ENCODE measurements at places on chromosomes 13 and 19. TPM values are rescaled to one million over a fixed set of nuclear protein-coding genes. Genes with fewer than 3 reads are reported as not detected.
A peak's percentile ranks its signal among the peaks of the same experiment; 100 is the strongest.

Gene C19orf67
- polyA plus RNA-seq, result not detected

Gene PODNL1
- 0.52 TPM for polyA plus RNA-seq

Gene ZNF837
- 3.2 TPM for polyA plus RNA-seq

Gene MAST1
- 0.05 TPM for polyA plus RNA-seq

Gene RNF113B
- not detected for polyA plus RNA-seq

Gene CD70
- polyA plus RNA-seq, result 22.0 TPM

Gene TLE6
- polyA plus RNA-seq, result not detected

Gene ZNF208
- 0.47 TPM for polyA plus RNA-seq

DNA sequence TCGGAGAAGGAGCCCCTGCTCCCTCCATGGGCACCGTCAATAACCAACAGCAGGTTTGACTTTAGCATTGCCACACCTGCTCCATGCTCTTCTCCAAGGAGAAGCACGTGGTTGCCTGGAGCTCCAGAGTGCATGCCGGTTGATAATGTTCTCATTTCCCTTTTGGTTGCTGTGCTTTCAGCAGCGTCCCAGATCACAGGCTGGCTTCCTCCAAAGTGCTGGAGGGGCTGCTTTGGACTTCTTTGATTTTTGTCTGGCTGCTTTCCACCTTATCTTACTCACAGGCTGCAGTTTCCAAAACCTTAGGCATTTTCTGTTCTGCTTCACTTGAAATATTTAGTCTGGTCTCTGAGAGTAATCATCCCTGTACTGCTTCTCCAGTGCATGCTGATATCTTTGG is 123.8 kb upstream of the IRS2 start:
- no peak for DNase-seq
- H3K4me3 ChIP-seq, result no peak overlapping the region

DNA sequence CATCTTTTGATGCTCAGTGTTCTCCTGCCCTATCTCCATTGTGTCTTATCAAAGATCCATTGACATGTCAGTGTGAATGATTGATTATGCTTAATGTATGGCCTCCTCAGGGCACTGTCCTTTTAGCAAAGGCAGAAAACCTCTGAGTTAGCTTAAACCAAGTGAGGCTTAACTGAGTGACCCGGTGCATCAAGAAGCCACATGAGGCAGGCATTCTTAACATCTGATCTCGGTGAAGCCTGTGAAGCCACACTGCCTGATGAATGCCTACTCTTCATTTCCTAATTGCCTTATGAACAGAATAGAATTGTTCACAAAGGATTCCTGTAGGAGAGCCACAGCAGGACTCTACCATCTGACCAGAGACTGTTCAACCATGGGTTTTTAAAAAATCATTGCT is 168.1 kb upstream of the SOX21 start:
- no peaks in the 10 kb centered on the region for H3K4me1 ChIP-seq
- no peaks in the 10 kb centered on the region for H3K36me3 ChIP-seq
- no peak for DNase-seq
- no peak overlapping the region for H3K27ac ChIP-seq
- H3K4me3 ChIP-seq, result no peak overlapping the region

GRCh38 chr19:30518965-30519606 is 146.9 kb downstream of the ZNF536 start:
- H3K27me3 ChIP-seq, result no peaks in the 10 kb centered on the region

GRCh38 chr13:46535825-46536224 is 17.1 kb upstream of the LRCH1 start:
- H3K27ac ChIP-seq, result no peak overlapping the region
- H3K27me3 ChIP-seq, result no peaks in the 10 kb centered on the region
- no peaks in the 10 kb centered on the region for H3K36me3 ChIP-seq
- no peak overlapping the region for H3K4me3 ChIP-seq
- no peaks in the 10 kb centered on the region for H3K4me1 ChIP-seq

DNA sequence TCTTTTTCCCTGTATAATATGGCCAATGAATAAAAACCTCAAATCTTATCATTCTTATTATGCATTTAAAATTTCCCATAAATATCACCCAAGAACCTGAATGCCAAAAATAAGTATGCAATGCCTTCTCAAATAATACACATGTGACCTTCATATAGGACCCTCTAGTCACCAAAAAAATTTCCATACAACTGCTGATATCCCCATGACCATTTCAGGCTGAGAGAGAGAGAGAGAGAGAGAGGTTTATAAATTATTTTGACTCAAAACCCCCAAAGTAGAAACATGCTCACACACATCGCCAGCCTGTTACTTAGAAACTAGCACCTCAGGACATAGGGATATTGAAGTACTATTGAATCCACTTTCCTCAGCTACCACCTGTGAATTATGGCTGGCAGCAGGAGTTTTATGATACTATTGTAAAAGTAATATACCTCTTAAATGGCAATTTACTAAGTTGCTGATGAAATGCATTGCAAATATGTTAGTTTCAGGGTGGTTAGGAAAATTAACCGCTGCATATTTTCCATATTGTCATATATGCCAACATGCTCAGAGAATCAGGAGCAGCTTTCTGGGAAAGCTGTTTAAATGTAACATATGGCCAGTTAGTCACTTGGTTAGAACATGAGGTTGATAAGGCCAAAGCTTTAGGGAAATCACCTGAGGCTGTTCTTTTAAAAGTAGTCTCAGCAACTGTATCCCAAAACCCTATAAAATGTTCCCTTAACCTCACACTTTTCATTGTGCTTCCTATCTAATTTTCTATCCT is 230.8 kb downstream of the DCT start:
- H3K27me3 ChIP-seq, result no peaks in the 10 kb centered on the region
- no peak overlapping the region for H3K4me3 ChIP-seq

- peaks cover under 1% of the 10 kb centered on the region for H3K27me3 ChIP-seq
- no peak for DNase-seq
- no peaks in the 10 kb centered on the region for H3K4me1 ChIP-seq
- no peaks in the 10 kb centered on the region for H3K36me3 ChIP-seq
These were observed 17.3 kb upstream of the CLDN10 start for GRCh38 chr13:95535243-95535642.

DNA sequence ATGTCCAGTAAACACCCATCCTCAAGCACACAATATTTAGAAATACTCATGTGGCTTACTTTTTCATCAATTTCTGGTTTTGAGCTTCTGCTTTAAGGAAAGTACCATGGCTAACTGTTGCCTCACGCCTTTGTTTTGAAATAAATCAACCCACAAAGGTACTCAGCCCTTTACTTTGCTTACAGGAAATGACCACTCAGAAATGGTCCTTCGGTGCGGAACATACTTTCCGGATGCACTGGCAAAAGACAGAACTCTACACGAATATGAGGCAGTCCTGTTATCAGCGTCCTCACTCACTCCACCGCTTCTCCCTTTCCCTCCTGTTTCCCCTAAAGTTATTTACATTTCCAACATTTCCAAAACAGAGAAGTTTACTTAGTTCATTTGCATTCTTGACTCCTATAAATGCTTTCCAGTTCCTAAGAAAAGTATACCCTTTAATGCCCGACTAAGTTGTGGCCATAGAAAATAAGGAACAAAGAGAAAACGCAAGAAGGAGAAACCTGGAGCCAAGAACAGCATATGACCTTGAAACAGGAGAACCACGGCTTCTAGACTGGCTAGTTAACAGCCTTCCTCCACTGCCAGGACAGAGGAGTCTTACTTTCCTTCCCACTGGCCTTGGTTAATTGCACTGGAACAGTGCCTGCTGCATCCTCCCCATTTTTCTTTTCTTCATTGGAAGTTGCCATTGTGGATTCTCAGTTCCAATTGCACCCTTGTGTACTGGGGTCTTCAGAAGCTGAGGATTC is 10.6 kb downstream of the FPR2 start:
- DNase-seq, result no peak
- no peak overlapping the region for H3K4me3 ChIP-seq

DNA sequence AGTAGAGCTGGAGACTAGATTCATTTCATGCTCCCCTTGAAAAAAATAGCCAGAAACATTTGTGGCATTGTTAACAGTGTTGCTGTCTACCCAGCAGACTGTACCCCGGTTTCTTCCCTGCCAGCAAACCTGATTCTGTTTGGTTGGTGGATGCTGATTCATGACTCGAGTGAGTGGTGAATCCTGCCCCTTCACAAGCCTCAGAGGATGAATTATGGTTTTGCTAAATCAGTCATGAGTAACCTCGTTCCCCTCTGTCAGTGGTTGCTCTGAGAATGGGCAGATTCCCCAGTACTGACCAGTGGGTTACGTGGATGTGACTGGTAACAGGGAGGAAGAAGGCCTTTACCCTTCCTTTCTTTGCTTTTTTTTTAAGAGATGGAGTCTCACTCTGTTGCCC is 10.1 kb downstream of the NLRP12 start:
- DNase-seq, result no peak
- H3K4me3 ChIP-seq, result no peak overlapping the region
- no peaks in the 10 kb centered on the region for H3K4me1 ChIP-seq
- H3K36me3 ChIP-seq, result no peaks in the 10 kb centered on the region
- no peaks in the 10 kb centered on the region for H3K27me3 ChIP-seq

DNA sequence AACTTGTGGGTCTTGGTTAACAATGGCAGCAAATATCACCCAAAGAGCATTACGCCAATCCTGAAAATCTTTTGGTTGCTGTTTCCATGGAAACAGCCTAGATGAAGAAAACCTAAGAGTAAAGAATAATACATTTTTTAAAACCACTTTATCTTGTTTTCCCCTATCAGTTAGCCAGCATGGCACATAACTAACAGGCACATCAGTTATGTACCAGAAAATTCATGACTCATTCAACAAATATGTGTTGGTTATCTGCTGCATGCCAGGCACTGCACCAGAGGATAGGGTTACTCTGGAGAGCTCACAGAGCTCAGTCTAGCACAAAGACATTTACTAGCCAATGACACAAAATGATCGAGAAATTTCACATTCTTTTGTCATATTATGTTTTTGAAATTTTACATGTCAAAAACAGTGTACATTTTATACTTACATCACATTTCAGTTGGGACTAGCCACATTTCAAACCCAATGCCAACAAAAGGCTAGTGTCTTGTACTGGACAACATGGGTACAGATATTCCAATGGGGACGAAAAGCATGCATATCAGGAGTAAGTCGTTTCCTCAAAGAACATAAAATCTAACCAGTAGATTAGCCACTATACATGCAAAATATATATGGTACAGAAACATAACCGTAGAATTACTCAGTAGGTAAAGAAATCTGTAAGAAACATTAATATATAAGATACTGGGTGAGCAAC is 20.3 kb downstream of the LNX2 start:
- H3K36me3 ChIP-seq, result no peaks in the 10 kb centered on the region
- H3K27ac ChIP-seq, result no peak overlapping the region
- no peak for DNase-seq

DNA sequence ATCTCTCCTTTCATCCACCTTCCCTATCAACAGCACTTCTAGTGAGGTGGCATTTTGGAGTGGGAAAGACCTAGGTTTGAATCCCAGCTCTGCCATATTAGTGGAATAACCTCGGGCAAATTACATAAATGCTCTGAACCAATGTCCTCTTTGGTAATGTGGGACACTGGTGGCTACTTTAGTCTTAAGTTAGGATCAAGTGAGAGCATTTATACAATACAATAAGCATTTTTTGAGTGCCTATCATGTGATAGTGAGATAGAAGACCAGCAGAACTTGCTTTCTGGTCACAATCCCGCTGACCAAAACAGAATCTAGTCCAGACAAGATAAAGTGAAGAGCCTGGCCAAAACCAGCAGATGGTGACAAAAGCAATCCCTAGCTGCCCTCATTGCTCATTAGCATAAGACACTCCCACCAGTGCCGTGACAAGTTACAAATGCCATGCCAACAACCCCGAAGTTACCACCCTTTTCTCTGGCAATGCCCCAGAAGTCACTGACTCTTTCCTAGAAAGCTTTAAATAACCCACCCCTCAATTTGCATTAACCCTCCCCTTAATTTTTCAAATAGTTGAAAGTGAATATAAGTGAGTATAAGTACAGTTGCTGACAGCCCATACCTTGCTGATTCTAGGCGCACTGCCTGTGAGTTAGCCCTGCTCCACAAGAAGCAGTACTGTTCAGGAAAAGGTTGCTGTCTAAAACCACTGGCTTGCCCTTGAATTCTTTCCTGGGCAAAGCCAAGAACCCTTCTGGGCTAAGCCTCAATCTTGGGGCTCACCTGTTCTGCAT is 28.9 kb upstream of the KPNA3 start:
- H3K4me3 ChIP-seq, result no peak overlapping the region
- peak; percentile 13 for DNase-seq
- H3K36me3 ChIP-seq, result no peaks in the 10 kb centered on the region
- H3K27me3 ChIP-seq, result peaks cover 4% of the 10 kb centered on the region
- H3K4me1 ChIP-seq, result no peaks in the 10 kb centered on the region

GRCh38 chr19:30303131-30303654 is 69.0 kb upstream of the ZNF536 start:
- no peaks in the 10 kb centered on the region for H3K27me3 ChIP-seq
- no peak for DNase-seq
- H3K4me3 ChIP-seq, result no peak overlapping the region
- no peaks in the 10 kb centered on the region for H3K4me1 ChIP-seq
- no peak overlapping the region for H3K27ac ChIP-seq

DNA sequence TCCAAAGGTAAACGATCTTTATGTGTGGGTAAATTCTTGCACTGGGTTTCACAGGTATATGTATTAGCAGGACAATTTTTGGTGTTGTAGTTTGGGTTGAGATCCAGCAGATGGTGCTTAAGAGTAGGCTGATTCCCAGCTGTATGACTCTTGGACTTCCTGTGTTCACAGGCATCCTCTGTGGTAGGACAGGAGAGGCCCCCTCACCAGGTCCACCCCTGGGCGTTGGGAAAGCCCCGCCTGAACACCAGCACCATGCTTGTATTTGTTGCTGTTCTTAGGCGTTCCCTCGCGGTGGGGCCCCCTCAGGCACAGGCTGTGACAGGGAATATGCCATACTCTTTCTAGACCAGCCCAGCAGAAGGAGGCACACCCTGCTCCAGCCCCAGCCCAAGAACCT is 49.5 kb upstream of the PCDH17 start:
- no peaks in the 10 kb centered on the region for H3K36me3 ChIP-seq
- no peak overlapping the region for H3K27ac ChIP-seq
- H3K4me1 ChIP-seq, result no peaks in the 10 kb centered on the region
- H3K27me3 ChIP-seq, result no peaks in the 10 kb centered on the region

DNA sequence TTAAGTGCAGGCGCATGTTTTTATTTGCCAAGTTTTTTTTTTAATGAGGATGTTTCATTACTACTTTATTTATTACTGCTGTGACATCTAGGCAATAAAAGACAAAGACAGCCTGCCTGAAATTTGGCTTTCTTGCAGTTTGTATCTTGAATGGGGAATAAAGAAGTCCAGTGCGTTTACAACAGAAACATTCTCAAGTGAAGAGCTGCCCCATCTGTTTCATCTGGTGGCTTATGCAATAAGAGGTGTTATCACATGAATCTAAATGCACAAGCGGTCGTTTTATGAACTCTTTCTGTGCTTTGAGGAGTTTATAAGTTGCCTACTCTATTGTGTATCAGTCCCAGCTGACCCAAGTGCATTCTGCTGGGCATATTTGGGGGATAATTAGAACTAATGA is 12.6 kb upstream of the MAB21L1 start:
- H3K36me3 ChIP-seq, result no peaks in the 10 kb centered on the region
- no peaks in the 10 kb centered on the region for H3K4me1 ChIP-seq
- H3K27me3 ChIP-seq, result no peaks in the 10 kb centered on the region
- no peak overlapping the region for H3K4me3 ChIP-seq
- DNase-seq, result no peak
- H3K27ac ChIP-seq, result no peak overlapping the region
